ENCODE measurements at places on chromosomes 6 and 20.

DNA sequence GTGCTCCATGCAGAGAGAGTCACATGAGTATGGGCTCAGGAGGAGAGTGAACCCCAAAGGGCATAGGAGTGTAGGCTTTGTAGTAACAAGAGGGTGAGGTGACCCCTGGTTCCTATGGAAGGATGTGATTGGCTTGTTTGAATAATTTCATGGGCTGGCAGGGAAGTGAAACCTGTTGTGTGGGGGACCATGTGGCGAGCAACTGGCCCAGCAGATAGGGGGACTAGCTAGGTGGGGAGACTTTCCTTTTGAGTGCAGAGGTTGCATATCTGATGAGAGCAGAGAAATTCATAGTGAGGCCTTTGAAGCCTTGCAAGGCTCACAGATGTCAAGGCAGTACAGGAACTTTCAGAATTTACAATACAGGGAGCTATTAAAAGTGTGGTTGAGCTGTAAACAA lies 247.9 kb upstream of the SLC35B3 start:
- no peak for DNase-seq

DNA sequence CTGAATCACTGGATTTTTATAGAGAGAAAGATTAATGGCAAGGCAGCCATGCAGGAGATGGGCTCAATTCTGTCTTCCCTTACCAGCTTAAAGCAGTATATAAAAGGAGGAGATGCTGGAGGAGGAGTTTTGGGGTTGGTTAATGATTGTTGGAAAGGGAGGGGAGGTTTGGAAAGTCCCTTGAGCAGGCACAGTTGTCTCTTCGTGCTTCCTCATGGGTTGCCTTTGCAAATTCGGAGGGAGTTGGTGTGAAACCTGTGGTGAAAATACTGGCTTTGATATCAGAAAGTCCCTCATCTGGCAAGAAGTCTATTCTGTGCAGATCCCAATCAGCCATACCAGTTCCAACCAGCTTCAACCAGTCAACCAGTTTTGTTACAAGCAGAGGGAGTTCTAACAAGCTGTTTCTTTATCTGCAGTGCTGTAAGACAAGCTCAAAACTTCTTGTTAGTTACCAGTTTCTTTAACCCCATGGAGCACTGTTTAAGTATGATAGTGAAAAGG lies 107.0 kb downstream of the HIVEP1 start:
- no peak for DNase-seq

GRCh38 chr6:117908246-117909068 lies 1.4 kb downstream of the SLC35F1 start:
- DNase-seq = no peak

DNA sequence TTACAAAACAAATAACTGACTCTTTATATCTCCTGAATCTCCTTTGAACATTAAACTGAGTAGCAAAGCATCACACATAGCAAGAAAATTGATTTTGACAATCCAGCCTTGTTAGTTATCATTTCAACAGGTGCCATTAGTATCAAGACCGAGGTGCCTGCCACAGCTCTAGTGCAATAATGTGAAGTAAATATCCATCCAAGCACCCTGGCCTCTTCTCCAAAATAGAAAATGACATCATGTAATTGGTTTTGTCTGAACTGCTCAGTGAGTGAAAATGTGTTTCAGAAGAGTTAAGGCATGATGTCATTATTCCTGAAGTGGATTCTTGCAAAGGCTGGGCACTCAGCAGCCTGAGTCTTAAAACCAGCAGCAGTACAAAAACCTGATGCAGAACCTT lies 341.4 kb downstream of the PLCB1 start:
- DNase-seq = peak; percentile 14

- peak; percentile 11 for DNase-seq
Measured at GRCh38 chr20:38685853-38686473, 38.3 kb upstream of the SLC32A1 start.

GRCh38 chr20:61090541-61090940 lies 161.5 kb upstream of the CDH4 start:
- DNase-seq = no peak

All from stromal cell of bone marrow (primary cell).